ENCODE measurements at places on chromosomes 7 and 10.

DNA sequence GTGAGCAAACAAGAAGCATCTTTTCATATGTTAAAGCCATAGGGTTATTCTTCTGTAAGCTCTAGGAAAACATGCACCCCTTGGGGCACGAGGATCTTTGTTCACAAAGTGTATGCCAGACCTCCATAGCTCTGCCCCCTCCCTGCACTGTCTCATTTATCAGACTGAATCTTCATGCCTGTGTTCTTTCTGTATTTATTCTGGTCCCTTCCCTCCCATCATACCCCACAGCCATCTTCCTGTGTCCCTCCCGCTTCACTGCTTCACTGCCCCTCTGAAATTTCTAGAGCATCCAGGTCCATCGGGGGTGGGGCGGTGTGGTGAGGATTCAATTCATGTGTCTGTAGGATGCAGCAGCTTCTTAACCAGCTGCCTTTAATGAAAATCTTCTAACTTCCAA is 7.5 kb downstream of the EPHB6 start:
- DNase-seq: no peak

- DNase-seq: no peak
These were observed 13.5 kb upstream of the MSRB2 start for GRCh38 chr10:23081891-23082290.

GRCh38 chr7:2171855-2172254 is 60.9 kb downstream of the MAD1L1 start:
- no peak for DNase-seq

DNA sequence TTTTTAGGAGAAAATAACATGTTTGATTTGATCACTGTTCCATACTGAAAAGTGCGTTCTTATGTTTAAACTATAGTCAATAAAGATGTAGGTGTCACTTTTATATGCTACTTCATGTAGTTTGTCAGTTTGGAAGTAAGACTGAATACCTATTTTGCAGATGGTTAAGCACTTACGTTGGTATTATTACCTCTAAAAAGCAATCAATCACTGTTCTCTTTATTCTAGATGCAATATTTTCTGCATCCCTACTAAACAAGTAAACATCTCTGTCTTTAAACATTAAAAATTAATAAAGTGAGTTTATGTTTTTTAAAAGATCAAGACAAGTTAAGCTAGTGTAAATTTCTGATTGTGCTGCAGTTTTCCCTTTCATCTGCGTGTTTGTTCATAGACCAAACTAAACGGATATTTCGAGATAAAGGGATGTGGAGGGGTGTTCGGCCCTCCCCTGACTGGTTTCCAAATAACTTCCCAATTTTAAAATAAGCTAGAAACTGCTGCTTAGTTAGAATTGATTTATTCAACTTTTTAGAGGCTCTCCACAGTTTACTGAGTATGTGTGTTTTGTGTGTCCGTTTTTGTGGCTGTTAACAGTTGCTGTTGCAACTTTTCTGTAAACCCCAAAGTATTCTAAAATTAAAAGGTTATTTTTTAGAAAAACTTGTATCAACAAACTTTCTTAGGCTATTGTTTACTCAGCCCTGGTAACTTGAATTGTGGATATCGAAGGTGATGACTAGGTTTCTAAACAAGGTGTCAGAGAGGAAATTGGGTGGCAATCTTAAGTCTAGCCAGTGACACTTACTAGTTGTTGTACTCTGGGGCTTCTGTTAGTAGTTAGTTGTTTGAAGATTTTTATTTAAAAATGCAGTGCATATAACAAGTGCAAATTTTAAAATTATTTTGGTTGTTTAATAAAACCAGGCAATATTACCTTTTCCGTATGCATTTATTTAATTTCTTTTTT is 974 bp downstream of the KIF11 start:
- DNase-seq: no peak

GRCh38 chr10:58645416-58646146 is 132.9 kb downstream of the BICC1 start:
- no peak for DNase-seq

GRCh38 chr7:135121868-135122267 is 26.0 kb upstream of the TMEM140 start:
- DNase-seq: no peak

DNA sequence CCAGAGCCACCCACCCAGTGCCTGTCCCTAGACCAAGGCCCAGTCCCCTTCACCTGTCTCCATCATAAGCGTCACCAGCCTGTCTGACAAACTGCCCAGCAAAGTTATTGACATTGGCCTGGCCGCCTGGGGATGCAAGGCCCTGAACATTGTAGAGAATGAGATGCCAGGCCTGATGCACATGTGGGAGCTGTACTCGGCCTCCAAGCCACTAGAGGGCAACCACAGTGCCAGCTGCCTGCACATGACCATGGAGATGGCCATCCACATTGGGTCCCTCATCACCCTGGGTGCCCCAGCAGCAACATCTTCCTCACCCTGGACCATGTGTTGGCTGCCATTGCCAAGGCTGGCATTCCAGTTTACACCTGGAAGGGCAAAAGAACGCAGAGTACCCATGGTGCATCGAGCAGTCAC is 63.7 kb upstream of the ANTXRL start:
- DNase-seq: no peak

DNA sequence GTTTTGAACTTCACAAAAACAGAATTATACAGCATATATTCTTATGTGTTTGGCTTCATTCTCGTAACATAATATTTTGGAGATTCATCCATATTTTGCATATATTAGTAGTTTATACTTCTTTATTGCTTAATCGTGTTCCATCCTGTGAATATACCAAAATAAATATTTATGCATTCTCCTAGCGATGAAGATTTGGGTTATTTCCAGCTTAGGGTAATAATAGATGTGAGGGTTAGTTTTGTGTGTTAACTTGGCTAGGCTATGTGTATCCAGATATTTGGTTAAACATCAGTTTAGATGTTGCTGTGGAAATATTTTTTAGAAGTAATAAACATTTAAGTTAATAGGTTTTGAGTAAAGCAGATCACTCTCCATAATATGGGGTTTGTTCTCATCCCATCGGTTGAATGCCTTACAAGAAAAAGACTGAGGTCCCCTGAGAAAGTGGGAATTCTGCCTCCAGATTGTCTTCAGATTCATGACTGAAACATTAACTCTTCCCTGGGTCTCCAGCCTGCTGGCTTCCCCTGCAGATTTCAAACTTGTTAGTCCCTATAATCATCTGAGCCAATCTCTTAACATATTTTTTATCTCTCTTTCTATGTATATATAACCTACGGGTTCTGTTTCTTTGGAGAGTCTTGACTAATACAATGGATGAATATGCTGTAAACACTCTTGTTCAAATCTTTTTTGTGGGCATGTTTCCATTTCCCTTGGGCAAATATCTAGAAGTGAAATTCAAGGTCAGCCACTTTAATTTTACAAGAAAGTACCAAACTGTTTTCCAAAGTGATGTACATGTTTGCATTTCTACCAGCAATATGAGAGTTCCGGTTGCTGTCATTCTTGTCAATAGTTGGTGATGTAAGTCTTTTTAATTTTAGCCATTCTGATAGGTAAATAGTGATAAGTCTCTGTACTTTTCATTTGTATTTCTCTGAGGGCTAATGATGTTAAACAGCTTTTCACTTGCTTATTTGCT is 48.7 kb downstream of the PDK4 start:
- no peak for DNase-seq

DNA sequence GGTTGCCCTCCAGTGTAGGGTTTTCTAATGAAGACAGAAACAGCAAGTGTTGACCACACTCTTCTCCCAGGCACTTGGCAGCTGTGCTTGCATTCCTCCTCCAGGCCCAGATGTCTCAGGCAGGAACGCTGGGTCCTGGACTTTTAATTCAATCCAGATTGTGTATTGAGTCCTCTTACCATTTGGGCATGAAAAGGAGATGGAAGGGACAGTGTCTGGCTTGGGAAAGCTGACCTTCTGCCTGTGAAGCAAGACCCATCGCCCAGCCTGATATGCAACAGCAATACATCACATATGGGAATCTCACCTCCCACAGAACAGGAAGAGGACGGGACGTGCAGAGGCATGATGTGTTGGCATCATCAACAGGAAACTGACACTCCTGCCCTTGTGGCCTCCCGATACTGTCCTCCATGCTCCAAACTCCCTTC is 174.4 kb upstream of the LYZL2 start:
- peak; percentile 41 for DNase-seq

All from brain pericyte (primary cell).